NCI-H1092 treated with DMSO at 0.1 percent for 48 hours (cell line): ENCODE measurements at places on chromosomes 5 and 9.
A peak's percentile ranks its signal among the peaks of the same experiment; 100 is the strongest.

GRCh38 chr5:177423671-177424070 is 2.8 kb upstream of the GRK6 start:
- no peak for DNase-seq

DNA sequence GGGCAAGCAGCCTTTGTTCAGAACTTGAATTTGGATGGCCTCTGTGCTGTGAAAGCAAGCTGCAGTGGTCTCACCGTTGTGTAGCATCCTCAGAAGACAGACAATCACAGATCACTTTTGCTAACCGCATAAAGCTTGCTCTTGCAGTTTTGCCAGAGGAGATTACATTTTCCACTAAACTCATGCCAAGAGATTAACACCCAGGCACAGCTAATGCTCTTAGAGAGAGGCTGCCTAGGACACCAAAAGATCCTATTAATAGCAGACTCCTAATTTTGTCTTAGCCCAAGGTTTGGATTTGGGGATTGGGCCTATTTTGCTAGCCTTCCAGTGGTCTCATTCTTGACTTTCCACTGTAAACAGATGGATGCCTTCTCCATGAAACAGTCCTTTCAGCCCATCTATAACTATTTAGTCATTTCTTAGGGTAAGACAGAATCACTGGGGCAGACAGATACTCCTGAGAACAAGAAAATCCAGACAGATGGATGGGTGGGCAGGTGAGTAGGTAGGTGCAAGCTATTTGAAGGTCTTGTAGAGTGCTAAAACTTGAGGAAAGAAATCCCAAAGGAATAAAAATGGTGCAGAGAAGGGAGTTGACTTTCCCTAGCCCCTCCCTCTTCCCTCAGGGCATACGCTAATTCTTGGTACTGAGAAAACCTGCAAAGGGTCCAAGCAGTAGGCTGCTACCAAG is 506.2 kb downstream of the SPOCK1 start:
- no peak for DNase-seq

- no peak for DNase-seq
These were observed 9.1 kb downstream of the WWC1 start for GRCh38 chr5:168300326-168301182.

DNA sequence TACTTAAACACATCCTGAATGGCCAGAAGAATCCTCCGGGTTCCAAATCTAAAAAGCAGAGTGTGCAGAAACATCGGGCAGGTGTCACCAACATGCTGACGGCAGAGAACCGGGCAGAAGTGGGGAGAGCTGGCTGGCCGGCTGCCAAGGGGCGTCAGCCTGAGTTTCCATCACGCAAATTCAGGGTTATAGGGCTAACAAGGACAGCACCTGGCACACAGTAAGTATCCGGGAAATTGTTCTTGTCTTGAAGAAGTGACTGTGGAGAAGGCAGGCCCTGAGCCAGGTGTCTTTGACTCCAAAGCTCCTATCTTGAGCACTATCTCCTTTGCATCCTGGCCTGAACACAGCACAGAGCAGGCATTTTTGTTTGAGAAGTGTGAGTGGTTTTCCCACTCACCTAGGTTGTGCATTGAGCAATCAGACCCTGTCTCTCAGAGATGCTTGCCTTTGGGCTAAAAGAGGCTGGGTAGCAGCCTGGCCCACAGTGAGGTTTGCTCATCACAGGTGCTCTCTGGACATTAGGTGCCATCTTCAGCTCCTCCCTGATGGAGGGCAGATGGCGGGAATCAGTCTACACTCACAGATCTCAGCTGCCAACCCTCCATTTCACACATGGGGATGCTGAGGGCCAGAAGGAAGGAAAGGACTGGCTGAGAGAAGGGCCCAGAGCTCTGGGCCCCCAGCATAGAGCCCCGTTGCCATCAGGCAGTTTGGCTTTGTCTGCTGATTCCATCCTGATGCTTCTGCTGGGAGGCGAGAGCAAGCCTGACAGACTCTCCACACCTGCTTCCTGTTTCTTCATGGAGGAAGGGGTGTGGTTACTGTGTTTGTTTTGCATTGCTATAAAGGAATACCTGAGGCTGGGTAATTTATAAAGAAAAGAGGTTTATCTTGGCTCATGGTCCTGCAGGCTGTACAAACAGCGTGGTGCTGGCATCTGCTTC is 52.8 kb downstream of the WHRN start:
- DNase-seq = peak; percentile 86

DNA sequence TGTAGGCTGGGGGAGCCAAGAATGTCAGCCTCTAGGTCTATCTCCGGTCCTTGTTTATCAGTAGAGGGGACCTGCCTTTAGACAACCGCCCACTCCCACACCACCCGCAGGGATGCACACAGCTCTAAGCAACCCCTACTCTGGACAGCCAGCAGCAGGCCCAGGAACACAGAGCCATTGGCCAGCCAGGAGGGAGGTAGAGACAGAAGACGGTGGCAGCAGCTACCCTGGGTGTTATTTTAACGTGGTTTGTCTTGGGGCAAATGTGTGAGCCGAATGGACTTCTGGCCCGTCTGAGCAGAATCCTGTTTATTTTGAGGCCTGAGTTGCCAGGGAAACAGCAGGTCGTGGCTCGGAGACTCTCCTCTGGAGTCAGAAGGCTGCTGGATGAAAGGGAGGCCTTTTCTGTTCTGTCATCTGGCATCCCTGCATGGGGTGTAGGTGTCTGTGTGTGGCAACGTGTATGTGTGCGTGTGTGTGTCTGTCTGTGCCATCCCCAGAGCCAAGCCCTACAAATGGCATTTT is 382 bp upstream of the FGF1 start:
- no peak for DNase-seq

- no peak for DNase-seq
These were observed 134.5 kb downstream of the FANCC start for GRCh38 chr9:95182854-95183563.

- DNase-seq = no peak
These were observed 3.2 kb downstream of the DOLPP1 start for GRCh38 chr9:129084087-129084486.
